CD14-positive monocyte (primary cell): ENCODE measurements at places on chromosomes 11 and 22.

GRCh38 chr11:68414496-68415221 is 45.9 kb upstream of the PPP6R3 start:
- no peak for DNase-seq

- peak; percentile 7 for DNase-seq
Measured at GRCh38 chr11:95153857-95154246, 64.2 kb downstream of the ENDOD1 start.

DNA sequence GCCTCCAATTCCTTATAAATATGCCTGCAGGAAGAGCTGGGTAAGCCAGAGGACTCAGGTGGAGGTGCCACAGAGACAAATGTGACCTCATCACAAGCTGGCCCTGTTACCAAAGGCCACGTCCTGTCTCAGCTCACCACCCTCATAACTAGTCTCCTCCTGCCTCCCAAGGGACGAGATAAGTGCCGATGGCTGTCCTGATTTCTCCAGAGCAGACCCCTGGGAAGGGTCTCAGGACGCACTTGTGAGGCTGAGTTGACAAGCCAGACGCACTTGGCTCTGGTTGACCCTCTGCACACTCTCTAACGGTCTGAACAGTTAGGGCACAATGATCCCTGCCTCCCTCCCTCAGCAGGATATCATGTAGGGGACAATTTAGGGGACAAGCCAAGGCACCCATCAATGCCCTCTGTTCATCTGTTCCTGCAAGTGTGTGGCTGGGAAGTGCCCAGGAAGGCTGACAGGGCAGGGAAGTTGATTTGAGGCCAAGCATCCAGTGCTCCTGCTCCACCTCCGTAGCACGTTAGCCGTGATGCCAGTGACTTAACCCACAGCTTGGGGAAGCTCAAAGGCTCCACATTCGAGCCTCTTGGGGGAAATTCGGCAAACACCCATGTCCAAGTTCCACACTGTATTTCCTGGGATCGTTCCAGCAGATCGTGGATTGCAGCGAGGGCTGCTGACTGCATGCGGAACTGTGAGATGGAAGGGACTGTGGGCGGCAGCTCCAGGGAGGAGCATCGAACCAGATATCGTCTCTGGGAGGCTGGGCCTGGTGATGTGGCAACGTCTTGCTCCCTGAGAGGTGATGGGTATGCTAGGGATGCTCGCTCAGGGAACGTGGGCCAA is 2.8 kb downstream of the SMIM38 start:
- no peak for DNase-seq

DNA sequence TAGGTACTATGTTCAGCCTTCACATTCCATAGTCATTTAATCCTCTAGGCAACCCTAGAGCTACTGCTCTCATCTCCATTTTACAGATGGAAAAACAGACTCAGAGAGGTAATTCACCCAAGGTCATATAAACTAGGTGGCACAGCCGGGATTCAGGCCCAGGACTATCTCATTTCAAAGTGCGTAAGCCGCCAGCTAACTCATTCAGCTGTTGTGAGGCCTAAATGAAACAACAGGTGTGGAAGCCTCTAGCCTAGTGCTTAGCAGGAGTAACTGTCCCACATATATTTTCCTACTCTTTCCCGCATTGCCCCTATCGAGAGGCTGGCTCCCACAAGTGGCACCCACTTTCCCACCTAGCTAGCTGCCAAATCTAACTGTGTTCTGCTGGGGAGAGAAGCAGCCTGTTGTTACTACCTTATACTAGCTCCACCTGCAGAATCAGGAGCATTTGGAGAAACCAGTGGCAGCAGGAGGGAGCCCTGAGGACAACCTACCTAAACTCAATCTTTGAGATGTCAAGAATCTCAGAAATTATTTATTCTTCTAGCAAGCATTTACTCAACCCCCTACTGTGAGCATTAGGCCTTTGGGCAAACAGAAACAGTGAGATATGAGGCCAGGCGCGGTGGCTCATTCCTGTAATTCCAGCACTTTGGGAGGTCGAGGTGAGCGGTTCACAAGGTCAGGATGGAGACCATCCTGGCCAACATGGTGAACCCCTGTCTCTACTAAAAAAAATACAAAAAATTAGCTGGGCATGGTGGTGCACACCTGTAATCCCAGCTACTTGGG is 20.9 kb downstream of the PRG3 start:
- DNase-seq: no peak

DNA sequence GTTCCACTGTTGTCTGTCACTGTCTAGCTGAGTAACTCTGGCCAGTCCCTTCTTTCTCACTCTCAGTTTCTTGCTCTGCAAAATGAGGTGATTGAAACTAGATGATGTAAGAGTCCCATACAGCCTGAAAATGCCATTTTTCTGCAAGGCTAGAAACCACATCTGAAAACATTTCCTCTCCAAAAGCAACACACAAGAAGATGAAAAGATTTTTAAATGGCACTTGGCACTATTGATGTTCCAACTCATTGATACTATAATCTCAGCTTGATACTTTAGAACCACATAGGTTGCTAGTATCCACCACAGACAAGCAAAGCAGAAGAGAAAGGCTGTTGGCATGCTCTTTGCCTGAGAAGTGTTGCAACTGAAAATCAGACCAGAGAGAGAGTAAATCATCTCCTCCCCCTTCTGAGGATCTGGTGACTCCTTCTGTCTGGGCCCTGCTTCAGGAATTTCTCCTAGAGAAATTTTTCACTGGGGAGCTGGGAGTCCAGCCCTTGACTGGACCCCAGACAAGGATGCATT is 1217.9 kb downstream of the LRRC4C start:
- DNase-seq: no peak

DNA sequence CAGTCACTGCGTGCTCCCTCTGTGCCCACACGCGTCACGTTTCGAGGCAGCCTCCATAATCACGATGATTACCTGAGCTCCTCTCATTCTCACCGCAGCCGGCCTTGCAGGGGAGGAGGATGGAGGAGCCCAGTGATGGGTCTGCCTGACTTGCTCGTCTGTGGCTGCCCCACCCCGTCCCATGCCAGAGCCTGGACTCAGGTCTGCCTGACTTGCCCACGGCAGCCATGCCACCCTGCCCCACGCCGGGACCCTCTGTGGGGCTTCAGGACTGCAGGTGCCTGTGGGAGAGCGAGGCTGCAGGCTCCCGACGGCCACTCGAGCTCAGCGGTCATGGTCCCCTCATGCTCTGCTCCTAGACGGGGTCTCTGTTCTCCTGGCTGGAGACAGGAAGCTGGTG is 1025.1 kb downstream of the BRD1 start:
- no peak for DNase-seq

DNA sequence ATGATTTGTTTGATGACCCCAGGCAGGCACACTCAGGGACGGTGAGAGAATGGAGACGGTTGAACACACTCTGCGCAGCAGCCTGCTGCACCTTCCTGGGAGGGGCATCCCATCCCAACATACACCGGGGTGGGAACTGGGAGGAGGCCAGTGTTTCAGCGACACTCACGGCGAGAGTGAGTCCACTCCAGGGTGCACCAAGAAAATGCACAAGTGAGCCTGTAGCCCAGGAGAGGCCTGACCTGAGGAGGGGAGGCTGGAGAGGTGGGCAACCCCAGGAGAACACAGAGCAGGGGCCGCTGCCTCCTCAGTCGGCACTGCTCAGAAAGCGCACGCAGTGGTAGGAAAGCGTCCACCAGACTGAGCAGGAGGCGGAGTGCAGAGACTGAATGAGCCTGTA is 54.5 kb downstream of the IGF2 start:
- DNase-seq: no peak

DNA sequence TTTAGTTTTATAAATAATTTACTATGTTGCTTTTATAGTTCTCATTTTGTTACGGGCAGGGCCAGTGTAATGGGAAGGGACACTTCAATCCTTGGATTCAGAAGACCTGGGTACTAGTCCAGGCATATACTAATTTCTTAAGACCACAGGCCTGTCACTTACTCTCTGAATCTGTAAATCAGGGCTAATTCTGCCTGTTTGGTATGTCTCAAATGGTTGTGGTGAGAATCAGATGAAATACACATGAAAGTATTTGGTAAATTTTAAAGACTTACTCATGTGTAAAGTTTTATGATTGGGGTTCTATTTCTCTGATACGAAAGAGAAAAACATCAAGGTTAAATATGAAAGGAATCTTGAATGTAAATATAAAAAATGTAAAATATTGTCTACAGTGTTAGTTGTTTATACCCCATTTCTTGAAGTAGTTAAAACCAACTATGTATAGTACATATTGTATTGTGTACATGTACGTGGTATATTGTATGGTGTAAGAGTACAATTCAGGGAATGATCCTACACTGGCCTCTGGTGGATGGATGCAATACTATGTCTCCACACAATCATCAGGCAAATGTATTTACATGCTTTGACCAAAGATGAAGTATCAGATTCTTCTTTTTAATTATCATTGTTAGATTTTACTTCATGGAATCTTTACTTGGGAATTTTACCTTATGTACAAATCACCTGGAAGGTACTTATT is 24.5 kb upstream of the RAG2 start:
- DNase-seq: no peak

DNA sequence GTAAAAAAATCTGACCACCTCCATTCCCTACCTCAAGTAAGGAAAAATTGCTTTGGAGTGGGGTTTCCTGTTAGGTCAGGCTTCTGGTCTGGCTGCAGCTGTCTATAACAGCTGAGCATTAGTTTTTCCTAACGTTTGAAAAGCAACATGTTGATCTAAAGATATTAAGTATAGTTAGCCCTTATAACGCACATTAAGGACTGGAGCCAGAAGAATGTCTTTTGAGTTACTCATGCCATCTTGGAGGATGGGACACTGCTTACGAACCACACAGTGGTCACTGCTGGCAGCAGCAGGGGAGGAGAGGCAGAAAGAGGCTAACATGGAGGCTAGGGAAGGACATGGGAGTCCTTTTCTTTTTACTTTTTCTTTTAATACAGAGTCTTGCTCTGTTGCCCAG is 44.1 kb upstream of the GDPD4 start:
- DNase-seq: no peak

DNA sequence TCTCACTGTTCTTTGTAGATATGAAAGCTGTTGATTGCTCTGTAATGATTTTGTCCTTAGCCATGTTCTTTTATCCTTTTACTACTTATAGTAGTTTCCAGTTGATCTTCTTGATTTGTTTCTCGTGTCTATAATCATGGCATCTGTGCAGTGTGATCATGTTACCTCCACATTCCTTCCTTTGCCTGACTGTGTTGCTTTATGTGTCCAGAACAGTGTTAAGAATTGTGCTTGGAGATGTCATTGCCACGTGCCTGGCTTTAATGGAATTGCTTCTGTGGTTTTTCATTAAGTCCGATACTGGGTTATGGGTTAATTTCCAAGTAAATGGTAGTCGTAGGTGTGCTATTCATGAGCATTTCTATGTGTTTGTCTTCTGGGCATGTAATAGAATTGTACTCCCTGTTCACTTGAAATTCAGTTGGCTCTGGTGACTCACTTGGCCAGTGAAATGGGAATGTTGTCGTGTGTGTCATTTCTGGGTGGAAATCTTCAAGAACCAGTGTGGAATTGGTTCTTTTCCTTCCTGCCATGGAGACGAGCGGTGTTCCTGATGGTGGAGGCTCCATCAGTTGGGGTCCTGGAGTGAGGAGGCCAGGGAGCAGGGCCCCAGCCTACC is 6.8 kb downstream of the GTSE1 start:
- no peak for DNase-seq

- DNase-seq: no peak
Measured at GRCh38 chr11:121350314-121351082, 57.9 kb downstream of the SC5D start.

- no peak for DNase-seq
Measured at GRCh38 chr22:31609716-31610115, 52.3 kb downstream of the PISD start.

DNA sequence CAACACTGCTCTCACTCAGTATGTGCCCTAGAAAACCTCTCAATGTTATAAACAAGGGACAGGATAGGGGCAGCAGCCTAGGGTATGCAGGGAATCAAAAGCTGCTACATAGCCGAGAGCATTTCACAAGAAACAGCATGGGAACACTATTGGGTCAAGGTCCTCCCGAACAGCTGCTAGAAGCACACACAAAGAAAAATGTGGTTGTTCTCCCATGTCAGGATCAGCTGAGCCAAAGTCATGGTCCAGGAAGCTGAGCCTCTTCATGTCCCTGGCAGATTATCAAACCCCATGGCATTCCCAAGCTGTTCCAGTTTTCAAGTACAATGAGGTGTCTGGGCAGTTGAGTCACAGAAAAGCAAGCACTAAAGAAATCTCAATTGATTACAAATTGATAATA is 21.0 kb upstream of the GDPD4 start:
- DNase-seq: no peak

DNA sequence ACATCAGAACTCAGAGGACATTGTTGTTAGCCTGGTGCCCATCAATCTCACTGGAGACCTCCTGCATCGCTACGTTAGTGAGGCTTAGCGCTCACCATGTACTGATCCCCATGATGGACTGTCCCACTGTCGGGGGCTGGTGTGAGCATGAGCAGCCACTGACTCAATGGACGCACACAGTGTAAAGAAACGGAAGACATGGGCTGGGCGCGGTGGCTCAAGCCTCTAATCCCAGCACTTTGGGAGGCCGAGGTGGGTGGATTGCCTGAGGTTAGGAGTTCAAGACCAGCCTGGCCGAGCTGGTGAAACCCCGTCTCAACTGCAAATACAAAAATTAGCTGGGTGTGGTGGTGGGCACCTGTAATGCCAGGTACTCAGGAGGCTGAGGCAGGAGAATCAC is 112.9 kb downstream of the CRYBB2 start:
- DNase-seq: no peak

DNA sequence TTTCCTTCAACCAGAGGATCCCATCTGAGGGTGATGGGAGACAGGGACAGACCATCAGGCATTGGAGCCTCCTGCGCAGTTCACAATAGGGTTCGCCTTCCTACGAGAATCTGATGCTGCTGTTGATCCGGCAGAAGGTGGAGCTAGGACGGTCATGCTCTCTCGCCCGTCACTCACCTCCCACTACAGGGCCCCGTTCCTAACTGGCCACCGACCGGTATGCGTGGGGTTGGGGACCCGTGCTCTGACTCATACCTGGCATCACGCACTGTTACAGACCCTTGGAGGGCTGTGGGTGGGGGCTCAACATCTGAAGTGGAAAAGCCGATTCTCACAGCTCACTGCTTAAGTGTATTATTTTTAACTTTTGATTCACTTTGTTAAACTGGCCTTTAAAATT is 402.3 kb downstream of the BRD1 start:
- no peak for DNase-seq

- no peak for DNase-seq
Measured at GRCh38 chr11:64122411-64123410, 43.2 kb downstream of the MACROD1 start.

DNA sequence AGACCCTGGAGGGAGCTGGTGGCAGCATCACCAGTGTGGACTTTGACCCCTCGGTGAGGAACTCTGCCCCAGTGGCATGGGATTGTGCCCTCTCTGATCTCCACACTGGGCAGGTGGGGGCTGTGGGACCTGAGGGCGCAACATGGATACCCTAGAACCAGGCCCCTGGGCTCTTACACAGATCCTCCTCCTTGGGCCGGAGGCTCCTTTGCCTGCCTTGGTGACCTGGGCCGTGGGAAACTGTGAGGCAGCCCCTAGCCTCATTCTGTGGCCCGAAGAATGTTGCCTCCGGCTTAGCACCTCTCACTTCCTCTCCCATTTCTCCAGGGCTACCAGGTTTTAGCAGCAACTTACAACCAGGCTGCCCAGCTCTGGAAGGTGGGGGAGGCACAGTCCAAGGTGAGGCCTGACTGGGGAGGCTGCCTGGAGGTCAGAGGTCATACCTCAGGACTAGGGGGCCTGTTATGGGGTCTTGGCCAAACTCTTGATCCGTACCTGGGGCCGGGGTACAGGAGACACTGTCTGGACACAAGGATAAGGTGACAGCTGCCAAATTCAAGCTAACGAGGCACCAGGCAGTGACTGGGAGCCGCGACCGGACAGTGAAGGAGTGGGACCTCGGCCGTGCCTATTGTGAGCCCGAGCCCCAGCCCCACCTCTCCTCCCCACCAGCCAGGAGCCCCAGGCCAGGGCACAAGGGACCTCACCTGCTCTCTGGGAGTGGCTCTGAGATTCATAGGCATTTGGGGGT is 12.2 kb downstream of the ATG16L2 start:
- no peak for DNase-seq
